HFFc6 (cell line): ENCODE measurements at places on chromosomes 13 and 19. TPM values are rescaled to one million over a fixed set of nuclear protein-coding genes. Genes with fewer than 3 reads are reported as not detected.

DNA sequence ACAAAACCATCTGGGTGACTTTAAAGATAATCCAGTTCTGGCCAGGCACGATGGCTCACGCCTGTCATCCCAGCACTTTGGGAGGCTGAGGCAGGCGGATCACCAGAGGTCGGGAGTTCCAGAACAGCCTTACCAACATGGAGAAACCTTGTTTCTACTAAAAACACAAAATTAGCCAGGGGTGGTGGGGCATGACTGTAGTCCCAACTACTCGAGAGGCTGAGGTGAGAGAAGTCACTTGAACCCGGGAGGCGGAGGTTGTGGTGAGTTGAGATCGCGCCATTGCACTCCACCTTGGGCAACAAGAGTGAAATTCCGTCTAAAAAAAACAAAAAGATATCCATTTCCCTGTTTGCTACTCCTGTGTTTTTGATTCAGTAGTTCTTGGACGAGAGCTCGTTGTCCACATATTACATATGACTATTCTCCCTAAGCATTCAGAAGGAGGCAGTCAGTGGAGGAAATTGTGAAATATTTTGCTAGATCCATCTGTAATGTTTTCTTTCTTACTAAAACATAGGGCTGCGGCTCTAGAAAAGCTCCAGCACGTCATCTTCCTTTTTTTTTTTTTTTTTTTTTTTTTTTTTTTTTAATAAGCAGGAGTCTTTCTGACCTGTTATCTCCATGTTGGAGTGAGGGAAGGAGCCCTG, 33.6 kb downstream of the ZNF701 start:
- peaks cover 49% of the 10 kb centered on the region for H3K36me3 ChIP-seq
- no peak overlapping the region for H3K4me3 ChIP-seq
- H3K4me1 ChIP-seq = peaks cover 28% of the 10 kb centered on the region
- no peaks in the 10 kb centered on the region; the same call in 1 of the 2 replicates for H3K27me3 ChIP-seq

The TINCR gene
- total RNA-seq = not detected in 3 replicates

The TNFSF13B gene
- 0.27 to 0.50 TPM (median 0.30 TPM) in 3 replicates for total RNA-seq

GRCh38 chr19:58319241-58319640, 7.6 kb upstream of the ZSCAN22 start:
- no peaks in the 10 kb centered on the region; the same call in 1 of the 2 replicates for H3K27me3 ChIP-seq
- DNase-seq = no peak
- peaks cover 24% of the 10 kb centered on the region for H3K36me3 ChIP-seq
- H3K4me3 ChIP-seq = no peak overlapping the region
- H3K27ac ChIP-seq = no peak overlapping the region
- H3K4me1 ChIP-seq = no peaks in the 10 kb centered on the region

- H3K27ac ChIP-seq = peak overlapping the region; percentile 69
- H3K36me3 ChIP-seq = peaks cover 31% of the 10 kb centered on the region
- H3K27me3 ChIP-seq = no peaks in the 10 kb centered on the region
- DNase-seq = peak; percentile 57
- peaks cover 18% of the 10 kb centered on the region for H3K4me1 ChIP-seq
These were observed 138.2 kb downstream of the PIBF1 start for GRCh38 chr13:72920097-72920496.

The TEAD2 gene
- total RNA-seq = 18.0 to 21.9 TPM (median 18.0 TPM) in 3 replicates
